Neural progenitor cell (in vitro differentiated cells): ENCODE measurements at places on chromosomes 1 and 21. TPM values are rescaled to one million over a fixed set of nuclear protein-coding genes. Genes with fewer than 3 reads are reported as not detected.

GRCh38 chr1:76136894-76137293 lies 62.3 kb downstream of the ST6GALNAC3 start:
- H3K4me1 ChIP-seq, result peaks cover 27% of the 10 kb centered on the region
- H3K27me3 ChIP-seq, result no peaks in the 10 kb centered on the region
- H3K4me3 ChIP-seq, result no peak overlapping the region
- no peak for DNase-seq

- H3K27ac ChIP-seq, result no peak overlapping the region
- peaks cover 25% of the 10 kb centered on the region for H3K4me1 ChIP-seq
- peaks cover 10% of the 10 kb centered on the region for H3K27me3 ChIP-seq
- no peaks in the 10 kb centered on the region for H3K36me3 ChIP-seq
- DNase-seq, result no peak
These were observed 909 bp upstream of the APP start for GRCh38 chr21:26171258-26172100.

DNA sequence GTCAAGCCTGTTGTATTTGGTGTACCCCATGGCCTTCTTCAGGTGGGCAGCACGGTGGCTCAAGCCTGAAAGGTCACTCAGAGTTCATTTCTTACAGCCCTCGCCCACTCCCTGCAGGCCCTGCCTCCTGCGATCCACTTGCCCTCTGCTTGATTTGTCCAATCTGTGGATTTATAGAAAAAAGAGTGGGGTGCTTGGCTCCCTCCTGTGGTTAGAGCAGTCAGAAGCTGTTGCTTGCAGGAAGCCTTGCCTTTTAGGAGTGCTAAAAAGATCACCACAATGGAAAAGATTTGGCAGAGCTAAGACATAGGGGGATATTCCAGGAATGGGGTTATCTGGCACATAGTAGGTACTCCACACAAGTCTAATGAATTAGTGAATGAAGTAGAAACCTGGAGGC lies 108.0 kb upstream of the TRABD2B start:
- no peak overlapping the region for H3K4me3 ChIP-seq
- no peaks in the 10 kb centered on the region for H3K36me3 ChIP-seq
- DNase-seq, result peak; percentile 11
- H3K4me1 ChIP-seq, result no peaks in the 10 kb centered on the region

DNA sequence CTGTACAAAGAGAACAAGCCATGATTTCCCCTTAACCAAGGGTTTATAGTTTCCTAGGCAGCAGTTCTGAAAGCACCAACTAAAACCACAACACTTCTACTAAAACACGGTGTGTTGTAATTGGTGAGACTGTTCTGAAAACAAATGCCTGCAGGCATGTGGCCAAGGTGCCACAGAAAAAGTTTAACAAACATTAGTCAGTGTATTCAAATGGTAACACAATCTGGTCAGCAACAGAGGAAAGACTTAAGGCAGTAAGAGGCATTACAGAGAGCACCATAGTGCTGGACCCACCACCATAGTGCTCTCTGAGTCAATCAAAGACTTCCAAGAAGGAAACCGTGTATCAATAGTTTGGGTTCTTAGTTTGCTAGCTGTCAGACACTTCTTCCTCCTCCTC lies 16.7 kb downstream of the SNIP1 start:
- no peak for DNase-seq
- H3K4me3 ChIP-seq, result no peak overlapping the region
- H3K36me3 ChIP-seq, result no peaks in the 10 kb centered on the region
- H3K27me3 ChIP-seq, result no peaks in the 10 kb centered on the region
- no peak overlapping the region for H3K27ac ChIP-seq

DNA sequence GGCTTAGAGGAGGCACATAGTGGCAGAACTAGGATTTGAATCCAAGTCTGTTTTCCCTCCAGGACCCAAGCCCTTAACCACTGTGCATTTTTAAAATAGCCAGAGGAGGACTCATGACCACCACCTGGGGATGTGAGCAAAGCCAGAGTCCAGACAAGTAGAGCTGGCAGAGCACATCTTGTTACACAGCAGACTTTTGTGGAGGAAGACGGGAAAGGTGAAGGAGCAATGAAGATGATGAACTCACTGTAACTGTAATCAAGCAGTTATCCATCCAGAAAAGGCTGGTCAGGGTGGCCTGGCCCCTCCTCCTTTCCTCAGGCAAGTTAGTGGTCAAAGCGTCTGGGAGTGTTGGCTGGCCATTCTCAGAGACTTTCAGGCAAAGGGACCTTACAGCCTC lies 50.9 kb downstream of the SLC44A3 start:
- no peaks in the 10 kb centered on the region for H3K27me3 ChIP-seq
- H3K4me3 ChIP-seq, result no peak overlapping the region
- H3K36me3 ChIP-seq, result no peaks in the 10 kb centered on the region
- DNase-seq, result no peak
- H3K27ac ChIP-seq, result no peak overlapping the region

The SLC1A7 gene
- total RNA-seq, result not detected in 2 replicates

The GBP5 gene
- total RNA-seq, result not detected in 2 replicates

The REN gene
- not detected in 2 replicates for total RNA-seq

The C4BPA gene
- total RNA-seq, result 0.06 TPM in 1 of 2 replicates, not detected in the other

The ATP5PB gene
- 273 and 467 TPM in 2 replicates for total RNA-seq
